Sigmoid colon (tissue), 7 donors: ENCODE measurements at places on chromosomes 11 and 22. TPM values are rescaled to one million over a fixed set of nuclear protein-coding genes. Genes with fewer than 3 reads are reported as not detected.

KCNJ5 gene
- 3.6 TPM for total RNA-seq

DNA sequence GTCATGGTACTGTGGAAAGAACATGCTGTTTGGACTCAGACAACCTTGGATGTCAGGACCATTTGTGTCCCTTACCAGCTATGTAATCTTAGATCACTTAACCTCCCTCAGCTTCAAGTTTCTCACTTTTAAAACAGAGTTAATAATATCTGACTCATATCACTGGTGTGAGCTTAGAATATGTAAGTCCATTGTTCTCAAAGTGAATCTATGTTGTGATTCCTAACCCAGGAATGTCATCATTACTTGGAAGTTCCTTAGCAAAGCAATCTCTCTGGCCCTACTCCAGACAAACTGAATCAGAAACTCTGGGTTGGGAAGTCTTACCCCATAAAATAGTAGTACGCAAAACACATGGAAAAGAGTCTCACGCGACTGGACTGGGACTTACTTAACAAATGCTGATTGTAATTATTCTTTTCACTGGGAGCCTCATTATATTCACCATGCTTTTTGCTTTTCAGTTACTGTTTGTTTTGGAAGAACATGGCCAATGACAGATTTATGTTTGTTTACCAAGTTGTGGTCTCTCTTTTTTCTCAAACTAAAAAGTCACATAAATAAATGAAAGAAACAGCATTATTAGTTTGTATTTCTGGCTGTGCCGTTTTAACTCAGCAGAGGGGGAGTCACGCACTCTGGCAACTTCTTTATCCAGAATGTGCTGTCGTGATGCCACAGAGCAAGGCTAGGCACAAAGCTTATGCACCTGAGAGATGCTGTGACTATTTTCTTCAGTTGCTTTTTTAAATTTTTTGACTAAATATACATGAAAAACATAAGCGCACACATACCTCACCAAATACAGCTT, 217.7 kb upstream of the CTSC start:
- DNase-seq, result no peak
- H3K27ac ChIP-seq, result peak overlapping the region; percentile 38
- H3K36me3 ChIP-seq, result no peaks in the 10 kb centered on the region
- no peak overlapping the region for H3K4me3 ChIP-seq

NCF4 gene
- total RNA-seq, result 13.5 TPM

- H3K27ac ChIP-seq, result no peak overlapping the region
- H3K36me3 ChIP-seq, result no peaks in the 10 kb centered on the region
- no peak overlapping the region for H3K4me3 ChIP-seq
- no peaks in the 10 kb centered on the region for H3K27me3 ChIP-seq
- H3K4me1 ChIP-seq, result peaks cover 55% of the 10 kb centered on the region
These were observed 11.1 kb downstream of the DGCR2 start for GRCh38 chr22:19111140-19111539.

PTPRJ gene
- total RNA-seq, result 10.3 TPM

C11orf24 gene
- total RNA-seq, result 25.4 TPM

- H3K4me1 ChIP-seq, result peaks cover 38% of the 10 kb centered on the region
- peak overlapping the region; percentile 79 for H3K4me3 ChIP-seq
- H3K36me3 ChIP-seq, result no peaks in the 10 kb centered on the region
These were observed 642 bp upstream of the C11orf58 start for GRCh38 chr11:16737818-16738192.

- H3K36me3 ChIP-seq, result no peaks in the 10 kb centered on the region
- H3K27ac ChIP-seq, result no peak overlapping the region
- H3K4me1 ChIP-seq, result peaks cover 13% of the 10 kb centered on the region
- H3K27me3 ChIP-seq, result no peaks in the 10 kb centered on the region
- DNase-seq, result no peak
These were observed 14.5 kb downstream of the SERPINH1 start for GRCh38 chr11:75576499-75576918.

LARGE1 gene
- total RNA-seq, result 38.0 TPM

DNA sequence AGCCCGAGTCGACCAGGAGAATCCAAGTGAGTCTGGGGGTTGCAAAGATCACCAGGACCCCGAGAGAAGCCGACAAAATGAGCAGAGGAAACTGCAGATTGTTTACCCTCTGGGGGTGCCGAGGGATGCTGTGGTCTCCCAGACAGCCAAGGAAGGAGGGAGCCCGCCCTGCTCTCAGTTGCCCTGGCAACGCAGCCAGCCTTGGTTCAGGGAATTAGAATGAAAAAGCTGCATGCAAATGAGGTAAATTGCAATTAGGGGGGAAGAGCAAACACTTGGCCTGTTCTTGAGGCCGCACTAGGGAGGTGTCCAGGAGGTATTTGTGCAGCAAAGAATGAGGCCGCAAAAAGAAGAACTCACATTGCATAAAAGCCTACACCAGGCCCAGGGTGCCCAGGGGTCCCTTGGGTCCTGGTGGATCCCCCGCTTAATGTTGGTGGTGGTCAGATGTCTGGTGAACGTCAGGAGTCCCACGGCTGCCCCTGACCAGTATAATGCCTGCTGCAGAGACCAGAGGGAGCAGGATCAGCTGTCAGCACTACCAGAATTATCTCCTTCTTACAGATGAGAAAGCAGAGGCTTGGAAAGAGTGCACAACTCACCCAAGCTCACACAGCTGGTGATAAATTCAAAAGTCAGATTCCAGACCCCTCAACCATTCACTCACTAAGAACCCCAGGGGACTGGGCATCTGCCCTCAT, 40.3 kb upstream of the ATXN10 start:
- DNase-seq, result peak; percentile 22
- peaks cover 6% of the 10 kb centered on the region for H3K4me1 ChIP-seq
- H3K27ac ChIP-seq, result no peak overlapping the region
- H3K27me3 ChIP-seq, result peaks cover 28% of the 10 kb centered on the region

DNA sequence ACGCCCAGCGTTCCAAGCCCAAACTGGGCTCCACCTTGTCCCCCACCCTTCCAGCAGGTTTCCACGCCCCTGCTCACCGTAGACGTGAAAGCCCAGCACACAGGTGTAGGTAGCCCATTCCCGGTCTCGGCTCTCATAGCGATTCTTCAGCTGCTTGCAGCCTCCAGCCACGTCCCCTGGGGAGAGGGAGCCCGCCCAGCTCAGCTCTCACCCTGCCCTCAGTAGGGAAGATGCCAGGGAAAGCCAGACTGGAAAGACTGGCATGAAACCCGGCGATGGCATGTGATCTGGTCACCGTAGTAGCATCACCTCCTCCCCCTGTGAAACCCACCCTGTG, 1.4 kb upstream of the MTA2 start:
- peaks cover 11% of the 10 kb centered on the region for H3K36me3 ChIP-seq
- H3K4me3 ChIP-seq, result peak overlapping the region; percentile 98
- H3K4me1 ChIP-seq, result peaks cover 35% of the 10 kb centered on the region

DNA sequence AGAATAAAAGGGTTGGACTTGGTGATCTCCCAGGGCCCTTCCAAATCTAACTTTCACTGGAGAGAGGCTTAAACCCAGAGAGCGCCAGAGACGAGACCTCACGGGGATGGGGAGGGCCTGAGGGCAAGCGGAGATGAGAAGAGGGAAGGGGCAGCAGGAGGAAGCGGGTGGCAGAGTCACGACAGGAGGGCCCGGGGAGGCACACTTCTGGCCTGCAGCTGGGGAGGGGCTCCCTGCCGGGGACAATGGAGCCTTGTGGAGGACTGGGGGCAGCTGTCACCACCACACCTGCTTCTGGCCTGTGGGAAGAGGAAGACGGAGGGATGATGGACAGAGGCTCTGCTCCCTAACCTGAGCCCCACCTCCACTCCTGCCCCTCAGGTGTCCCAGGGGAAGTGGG, 40.2 kb downstream of the PDE2A start:
- no peak for DNase-seq
- peak overlapping the region; percentile 92 for H3K27ac ChIP-seq
- H3K27me3 ChIP-seq, result no peaks in the 10 kb centered on the region
- H3K4me3 ChIP-seq, result no peak overlapping the region
- no peaks in the 10 kb centered on the region for H3K36me3 ChIP-seq

DNA sequence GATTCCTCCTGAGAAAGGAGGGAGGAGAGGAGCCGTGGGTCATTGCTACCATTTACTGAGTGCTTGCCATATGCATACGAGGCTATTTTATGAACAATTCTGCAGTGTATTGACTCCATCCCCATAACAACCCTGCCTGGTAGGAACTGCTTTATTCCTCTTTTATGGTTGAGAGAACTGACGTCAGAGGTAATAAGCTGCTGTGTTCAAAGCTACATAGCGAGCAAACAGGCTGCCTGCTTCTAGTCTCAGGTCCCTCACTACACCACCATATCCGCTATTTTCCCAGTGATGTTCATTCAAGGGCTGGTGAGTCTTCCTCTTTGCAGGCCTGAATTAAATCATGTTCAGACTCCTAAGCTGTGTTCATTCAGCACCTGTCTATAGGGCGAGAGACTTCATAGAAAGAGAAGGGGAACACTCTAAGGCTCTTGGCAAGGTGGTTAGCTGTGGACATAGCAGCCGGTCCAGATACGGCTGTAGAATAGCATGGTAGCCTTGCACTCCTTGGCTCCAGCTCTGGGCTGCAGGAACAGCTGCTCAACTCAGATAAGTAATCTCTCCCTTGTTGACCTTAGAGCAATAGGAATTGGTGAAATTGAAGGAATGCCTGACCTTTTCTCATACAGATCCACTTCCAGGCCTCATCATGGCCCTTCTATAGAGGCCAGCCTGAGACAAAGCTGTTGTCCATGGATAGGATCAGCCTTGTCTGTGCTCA, 82.6 kb downstream of the MICAL2 start:
- H3K27me3 ChIP-seq, result no peaks in the 10 kb centered on the region
- H3K36me3 ChIP-seq, result peaks cover 6% of the 10 kb centered on the region
- H3K4me3 ChIP-seq, result no peak overlapping the region
- DNase-seq, result no peak
- no peaks in the 10 kb centered on the region for H3K4me1 ChIP-seq

DNA sequence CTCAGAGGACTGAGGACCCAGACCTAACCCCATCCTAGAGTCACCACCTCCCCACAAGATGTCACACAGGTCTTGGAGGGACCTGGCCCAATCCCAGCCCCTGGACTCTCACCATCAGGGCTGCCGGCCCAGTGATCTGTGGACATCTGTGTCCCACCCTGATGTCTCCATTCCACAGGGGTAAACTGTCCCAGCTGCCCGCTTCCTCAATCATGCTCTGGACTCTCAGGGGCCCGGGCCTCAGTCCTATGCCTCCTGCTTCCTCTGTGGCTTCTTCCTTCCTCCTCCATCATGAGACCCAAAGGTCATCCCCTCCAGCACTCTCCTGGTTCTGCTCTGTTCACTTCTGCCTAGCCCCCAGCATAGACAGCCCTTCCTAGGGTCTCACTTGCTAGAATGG, 32.2 kb downstream of the ARAP1 start:
- H3K27ac ChIP-seq, result peak overlapping the region; percentile 83
- H3K36me3 ChIP-seq, result peaks cover 8% of the 10 kb centered on the region
- no peaks in the 10 kb centered on the region for H3K27me3 ChIP-seq
- DNase-seq, result no peak
- no peaks in the 10 kb centered on the region for H3K4me1 ChIP-seq

UBQLN3 gene
- total RNA-seq, result not detected

- H3K4me3 ChIP-seq, result no peak overlapping the region
- DNase-seq, result no peak
- H3K4me1 ChIP-seq, result no peaks in the 10 kb centered on the region
- H3K27me3 ChIP-seq, result no peaks in the 10 kb centered on the region
These were observed 32.9 kb upstream of the VWA5A start for GRCh38 chr11:124082371-124082770.

DNA sequence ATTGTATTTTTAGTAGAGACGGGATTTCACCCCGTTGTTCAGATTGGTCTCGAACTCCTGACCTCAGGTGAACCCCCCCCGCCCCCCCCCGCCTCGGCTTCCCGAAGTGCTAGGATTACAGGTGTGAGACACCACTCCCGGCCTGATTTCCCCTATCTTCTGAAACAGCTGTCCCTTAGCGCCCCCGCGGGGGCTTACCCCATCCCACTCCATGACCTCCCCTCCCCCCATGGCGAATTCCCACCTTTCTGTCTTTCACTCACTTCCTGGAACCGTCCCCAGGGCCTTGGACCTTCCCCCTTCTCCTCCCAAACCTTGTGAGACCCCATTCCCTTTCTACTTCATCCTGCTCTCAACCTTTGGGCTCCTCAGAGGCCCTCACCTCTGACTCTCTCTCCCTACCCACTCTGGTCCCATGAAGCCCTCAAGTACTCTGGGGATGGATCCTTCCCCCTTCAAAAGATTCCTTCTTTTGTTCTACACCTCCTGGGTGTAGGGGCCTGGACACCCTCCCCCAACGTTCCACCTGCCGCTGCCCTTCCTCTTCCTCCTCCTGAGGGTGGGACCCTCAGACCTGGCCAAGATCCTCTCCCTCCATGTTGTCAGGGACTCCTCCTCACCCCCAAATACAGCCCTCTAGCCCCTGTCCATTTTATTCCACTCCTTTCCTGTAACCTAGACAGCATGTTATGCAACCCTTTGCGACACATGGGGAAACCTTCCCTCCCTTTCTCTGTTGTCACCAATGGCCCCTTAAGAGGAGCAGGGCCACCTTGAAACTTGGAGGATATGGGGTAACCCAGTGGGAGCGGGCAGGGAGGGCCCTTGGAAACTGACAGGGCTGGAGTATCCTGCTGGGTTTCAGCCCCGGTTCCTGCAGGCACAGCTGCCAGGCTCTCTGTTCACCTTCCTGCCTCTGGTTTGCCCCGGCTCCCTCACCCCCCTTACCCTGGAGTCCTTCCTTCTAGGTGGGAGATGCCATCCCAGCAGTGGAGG, 1.1 kb downstream of the PRDX5 start:
- H3K4me3 ChIP-seq, result peak overlapping the region; percentile 86
- peak; percentile 74 for DNase-seq
- no peaks in the 10 kb centered on the region for H3K27me3 ChIP-seq
- H3K27ac ChIP-seq, result peak overlapping the region; percentile 98

TIMP3 gene
- total RNA-seq, result 130 TPM

OR5AR1 gene
- total RNA-seq, result not detected

ABCG4 gene
- 0.55 TPM for total RNA-seq

DNA sequence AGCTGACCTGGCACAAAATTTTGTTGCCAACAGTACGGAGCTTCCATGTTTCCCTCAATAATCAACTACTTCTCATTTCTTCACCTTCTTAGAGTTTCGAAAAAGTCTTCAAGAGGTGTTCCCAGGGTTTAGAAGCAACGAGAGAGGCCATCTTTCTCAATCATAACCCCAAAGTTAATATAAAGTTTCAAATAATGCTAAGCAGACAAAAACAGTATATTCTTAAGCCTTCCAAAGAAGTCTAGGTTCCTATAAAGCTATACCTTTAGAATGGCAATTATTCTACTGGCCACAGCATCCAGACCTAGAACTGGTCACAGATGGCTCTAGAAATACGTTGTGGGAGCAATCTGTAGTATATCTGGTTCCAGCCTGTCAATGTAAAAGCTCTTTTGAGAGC, 16.9 kb downstream of the DDX6 start:
- no peaks in the 10 kb centered on the region for H3K27me3 ChIP-seq
- H3K36me3 ChIP-seq, result peaks cover 26% of the 10 kb centered on the region
- H3K4me1 ChIP-seq, result peaks cover 77% of the 10 kb centered on the region
- no peak overlapping the region for H3K27ac ChIP-seq
- H3K4me3 ChIP-seq, result no peak overlapping the region

- peaks cover 34% of the 10 kb centered on the region for H3K4me1 ChIP-seq
- no peak overlapping the region for H3K4me3 ChIP-seq
- no peaks in the 10 kb centered on the region for H3K27me3 ChIP-seq
- no peak for DNase-seq
These were observed 19.6 kb downstream of the MACROD1 start for GRCh38 chr11:64146036-64146955.

CATSPER1 gene
- not detected for total RNA-seq
